ENCODE measurements at places on chromosomes 2 and 18.
A peak's percentile ranks its signal among the peaks of the same experiment; 100 is the strongest.

DNA sequence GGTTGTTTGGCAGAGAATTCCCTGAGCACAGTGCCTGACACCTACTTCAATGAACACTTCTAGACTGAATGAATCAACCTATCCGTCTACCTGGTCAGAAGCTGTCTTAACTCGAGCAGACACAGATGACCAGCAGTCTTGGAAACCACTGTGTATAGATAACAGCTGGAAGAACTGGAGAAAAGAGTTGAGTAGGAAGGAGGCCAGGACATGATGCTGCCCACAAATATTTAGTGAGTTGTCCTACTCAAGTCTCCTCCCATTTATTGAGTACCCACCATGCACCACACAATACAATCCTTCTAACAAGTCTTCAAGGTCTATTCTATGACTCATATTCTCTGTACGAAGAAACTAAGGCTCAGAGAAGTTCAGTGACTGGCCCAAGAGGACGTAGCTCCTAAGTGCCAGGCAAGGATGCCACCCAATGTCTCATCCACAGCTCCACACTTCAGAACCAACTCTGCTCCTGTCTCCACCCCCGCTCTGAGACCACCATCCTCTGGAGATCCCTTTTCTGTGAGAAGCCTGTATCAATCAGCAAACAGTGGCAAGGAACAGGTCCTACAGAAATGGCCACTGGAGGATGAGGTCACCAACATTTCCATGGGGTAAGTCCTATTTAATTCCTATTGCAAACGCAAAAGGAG lies 62.2 kb downstream of the GALNT14 start:
- DNase-seq: no peak

DNA sequence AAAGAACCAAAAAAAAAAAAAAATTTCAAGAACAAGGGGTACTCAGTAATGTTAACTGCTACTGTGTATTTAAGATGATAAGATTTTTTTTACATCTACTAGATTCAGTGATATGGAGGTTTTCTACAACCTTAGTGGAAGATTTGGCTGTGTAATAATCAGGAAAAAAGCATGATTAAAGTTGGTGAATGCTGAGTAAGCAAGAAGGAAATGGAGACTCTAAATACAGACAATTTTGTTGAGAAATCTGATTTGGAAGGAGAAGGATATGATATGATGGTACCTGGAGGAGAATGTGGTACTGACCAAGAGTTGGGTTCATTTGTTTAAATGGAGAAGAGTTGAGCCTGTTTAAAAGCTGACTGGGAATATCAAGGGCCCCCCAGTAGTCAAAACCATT lies 125.1 kb downstream of the WDPCP start:
- DNase-seq: no peak

DNA sequence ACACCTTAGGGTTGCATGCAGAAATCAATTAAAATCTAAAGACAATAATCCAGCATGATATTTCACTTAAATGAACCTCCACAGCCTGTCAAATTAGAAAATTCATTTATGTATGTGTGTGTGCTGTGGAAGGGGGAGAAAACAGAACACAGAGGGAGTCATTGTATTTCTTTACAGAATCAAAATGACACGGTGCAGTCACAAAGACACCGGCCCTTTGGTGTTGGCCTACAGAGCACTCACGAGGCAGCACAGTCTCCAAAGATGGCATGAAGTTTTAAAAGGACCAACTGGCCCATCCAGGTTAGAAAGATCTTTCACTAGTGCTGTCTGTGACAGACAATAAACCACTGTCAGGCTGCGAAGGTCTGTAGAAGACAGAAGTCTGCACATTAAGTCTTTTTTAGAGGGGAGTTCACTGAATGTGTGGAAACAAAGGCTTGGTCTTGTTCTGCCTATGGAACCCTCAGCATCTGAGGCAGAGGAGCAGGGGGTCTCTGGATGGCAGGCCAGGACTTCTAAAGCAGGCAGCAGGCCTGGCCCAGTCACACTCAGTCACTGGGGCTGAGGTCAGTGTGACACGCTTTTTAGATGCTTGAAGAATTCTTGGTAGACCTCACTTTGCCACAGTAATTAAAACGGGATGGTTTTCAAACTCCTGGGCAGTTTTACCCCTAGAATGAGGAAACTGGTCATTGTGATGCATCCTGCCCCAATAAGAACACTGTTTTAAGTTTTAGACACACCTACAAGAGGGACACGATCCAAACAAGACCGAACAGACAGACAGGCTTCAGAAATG lies 184.9 kb downstream of the AFF3 start:
- DNase-seq: no peak

- DNase-seq: peak; percentile 0
Measured at GRCh38 chr2:146312899-146313298, 1531.9 kb upstream of the ACVR2A start.

DNA sequence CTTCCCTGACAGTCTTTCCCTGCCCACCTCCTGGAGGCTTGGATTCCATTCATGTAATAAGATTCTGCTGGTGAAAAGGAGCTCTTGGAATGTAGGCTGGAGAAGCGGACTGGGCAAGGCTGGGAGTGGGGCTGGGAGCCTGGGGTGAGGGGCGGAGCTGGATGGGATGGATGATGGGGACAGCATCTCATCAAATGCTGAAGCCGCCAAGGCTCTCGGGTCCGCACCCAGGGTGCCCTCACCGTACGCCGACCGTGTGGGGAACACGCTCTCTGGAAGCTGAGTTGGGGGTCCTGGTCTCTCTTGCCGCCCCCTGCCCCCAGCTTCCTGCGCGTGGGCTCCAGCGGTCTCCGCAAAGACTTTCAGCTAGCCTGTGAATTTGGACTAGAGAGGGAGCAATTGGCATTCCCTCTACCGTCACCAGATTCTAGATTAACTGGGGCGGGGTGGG lies 9.1 kb downstream of the RAX start:
- no peak for DNase-seq

- no peak for DNase-seq
Measured at GRCh38 chr2:95270541-95271081, 3.6 kb upstream of the PROM2 start.

DNA sequence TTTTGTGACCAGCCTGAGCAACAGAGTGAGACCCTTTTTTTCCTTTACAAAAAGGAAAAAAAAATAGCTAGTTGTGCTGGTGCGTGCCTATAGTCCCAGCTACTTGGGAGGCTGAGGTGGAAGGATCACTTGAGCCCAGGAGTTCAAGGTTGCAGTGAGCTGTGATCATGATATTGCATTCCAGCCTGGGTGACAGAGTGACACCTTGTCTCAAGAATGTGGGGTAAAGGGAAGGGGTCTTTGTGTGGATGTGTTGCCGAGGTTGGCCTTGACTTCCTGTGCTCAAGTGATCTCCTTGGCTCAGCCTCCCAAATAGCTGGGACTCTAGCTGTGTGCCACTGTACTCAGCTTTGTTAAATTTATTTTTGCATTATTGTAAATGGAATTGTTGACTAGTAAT lies 120.6 kb downstream of the ZNF407 start:
- DNase-seq: no peak

- no peak for DNase-seq
Measured at GRCh38 chr2:3871002-3871401, 167.6 kb downstream of the DCDC2C start.

GRCh38 chr2:71907503-71907902 lies 240.2 kb downstream of the CYP26B1 start:
- DNase-seq: no peak

DNA sequence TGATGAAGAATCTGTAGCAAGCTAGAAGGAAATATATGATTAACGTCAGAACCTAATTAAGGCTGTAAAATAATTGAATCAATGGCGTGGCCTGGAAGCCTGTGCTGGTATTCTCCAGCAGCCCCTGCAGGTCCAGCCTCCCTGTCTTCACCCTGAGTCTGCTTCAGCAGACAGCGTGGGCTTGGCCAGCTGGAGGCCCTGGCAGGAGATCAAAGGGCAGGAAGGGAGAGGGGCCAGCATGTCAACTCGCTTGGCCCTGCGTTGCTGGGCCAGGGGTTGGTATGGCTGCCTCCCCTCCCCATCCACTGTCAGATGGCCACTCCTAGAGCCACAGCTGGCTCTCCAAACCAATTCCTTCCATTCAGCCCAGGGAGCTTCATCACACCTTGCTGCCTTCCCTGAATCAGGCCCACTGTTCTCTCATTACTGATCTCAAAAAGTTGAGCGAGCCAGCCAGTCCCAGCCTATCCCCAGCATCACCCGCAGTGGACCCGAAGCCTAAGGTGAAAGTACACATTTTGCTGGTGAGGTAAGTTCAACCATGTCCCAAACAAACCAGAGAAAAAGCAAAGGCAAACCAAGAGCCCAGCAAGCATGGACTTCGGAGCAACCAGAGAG lies 228.4 kb upstream of the AGAP1 start:
- DNase-seq: no peak

GRCh38 chr2:111918383-111918806 lies 20.0 kb downstream of the MERTK start:
- no peak for DNase-seq

DNA sequence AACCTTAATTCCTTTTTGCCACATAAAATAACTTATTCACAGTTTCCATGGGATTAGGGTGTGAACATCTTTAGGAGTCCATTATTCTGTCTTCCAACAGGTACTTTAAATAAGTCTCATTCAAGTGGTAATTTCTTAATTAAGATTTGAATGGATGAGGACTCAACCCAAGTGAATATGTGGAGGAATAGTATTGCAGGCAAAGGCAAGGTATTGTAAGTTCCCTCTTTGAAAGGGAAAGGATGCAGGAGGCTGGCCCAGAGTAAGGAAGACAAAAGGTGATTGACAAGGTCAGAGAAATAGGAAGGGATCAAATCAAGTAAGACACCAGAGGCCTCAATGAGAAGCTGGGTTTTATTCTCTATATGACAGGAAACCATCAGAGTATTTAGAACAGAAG lies 238.2 kb upstream of the RBMS1 start:
- DNase-seq: no peak

GRCh38 chr2:110802208-110802932 lies 70.0 kb downstream of the ACOXL start:
- DNase-seq: no peak

DNA sequence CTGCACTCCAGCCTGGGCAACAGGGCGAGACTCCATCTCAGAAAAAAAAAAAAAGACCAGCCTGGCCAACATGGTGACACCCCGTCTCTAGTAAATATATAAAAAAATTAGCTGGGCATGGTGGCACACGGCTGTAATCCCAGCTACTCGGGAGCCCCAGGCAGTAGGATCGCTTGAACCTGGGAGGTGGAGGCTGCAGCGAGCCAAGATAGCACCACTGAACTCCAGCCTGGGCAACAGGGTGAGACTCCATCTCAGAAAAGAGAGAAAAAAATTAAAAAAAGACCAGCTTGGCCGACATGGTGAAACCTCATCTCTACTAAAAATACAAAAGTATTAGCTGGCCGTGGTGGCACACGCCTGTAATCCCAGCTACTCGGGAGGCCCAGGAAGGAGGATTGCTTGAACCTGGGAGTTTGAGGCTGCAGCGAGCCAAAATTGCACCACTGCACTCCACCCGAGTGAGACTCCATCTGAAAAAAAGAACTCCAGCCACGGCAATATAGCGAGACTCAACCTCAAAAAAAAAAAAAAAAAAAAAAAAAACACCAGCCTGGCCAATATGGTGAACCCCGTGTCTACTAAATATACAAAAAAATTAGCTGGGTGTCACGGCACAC lies 346.1 kb upstream of the PLGLB2 start:
- DNase-seq: no peak

DNA sequence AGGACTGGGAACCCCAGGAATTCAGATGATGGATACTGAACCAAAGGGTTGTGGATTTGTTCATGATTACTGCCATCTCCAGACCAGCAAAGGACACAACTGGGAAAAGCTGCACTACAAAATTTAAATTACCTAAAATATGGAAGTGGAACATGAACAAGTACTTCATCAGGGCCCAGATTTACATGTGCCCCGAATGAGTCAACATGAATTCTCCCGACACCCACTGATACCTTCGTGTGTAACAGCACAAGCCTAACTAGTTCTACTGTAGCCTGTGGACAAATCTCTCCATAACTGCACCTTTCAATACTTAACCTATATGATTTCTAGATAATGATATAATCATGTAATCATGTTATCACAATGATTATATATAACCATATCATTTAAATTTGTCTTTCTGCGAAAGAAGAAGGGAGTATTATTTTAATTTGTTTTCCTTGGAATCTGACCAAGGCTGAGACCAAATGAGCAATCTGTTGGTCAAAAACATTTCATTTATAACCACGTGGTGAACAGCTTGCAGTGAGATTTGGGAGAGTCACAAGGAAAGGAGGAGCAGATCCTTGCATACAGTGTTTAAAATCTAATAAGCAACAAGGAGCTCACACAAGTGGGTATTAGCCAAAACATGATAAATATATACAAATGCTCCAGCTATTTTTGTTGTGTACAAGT lies 70.5 kb downstream of the CACNB4 start:
- DNase-seq: no peak

- no peak for DNase-seq
Measured at GRCh38 chr2:62536873-62537547, 31.0 kb upstream of the TMEM17 start.

DNA sequence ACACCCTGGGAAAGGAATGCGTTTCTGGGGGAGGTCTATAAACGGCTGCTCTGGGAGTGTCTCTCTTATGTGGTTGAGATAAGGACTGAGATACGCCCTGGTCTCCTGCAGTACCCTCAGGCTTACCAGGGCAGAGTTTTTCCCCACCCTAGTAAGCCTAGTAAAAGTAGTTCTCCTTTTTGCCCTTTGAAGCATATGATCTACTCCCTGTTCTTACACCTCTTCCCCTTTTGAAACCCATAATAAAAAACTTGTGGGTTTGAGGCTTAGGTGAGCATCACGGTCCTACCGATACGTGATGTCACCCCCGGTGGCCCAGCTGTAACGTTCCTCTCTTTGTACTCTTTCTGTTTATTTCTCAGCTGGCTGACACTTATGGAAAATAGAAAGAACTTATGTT lies 97.4 kb downstream of the FSIP2 start:
- no peak for DNase-seq

- DNase-seq: no peak
Measured at GRCh38 chr2:157825885-157826284, 50.2 kb downstream of the ACVR1 start.

GRCh38 chr2:14635391-14635871 lies 2.9 kb downstream of the LRATD1 start:
- peak; percentile 71 for DNase-seq

DNA sequence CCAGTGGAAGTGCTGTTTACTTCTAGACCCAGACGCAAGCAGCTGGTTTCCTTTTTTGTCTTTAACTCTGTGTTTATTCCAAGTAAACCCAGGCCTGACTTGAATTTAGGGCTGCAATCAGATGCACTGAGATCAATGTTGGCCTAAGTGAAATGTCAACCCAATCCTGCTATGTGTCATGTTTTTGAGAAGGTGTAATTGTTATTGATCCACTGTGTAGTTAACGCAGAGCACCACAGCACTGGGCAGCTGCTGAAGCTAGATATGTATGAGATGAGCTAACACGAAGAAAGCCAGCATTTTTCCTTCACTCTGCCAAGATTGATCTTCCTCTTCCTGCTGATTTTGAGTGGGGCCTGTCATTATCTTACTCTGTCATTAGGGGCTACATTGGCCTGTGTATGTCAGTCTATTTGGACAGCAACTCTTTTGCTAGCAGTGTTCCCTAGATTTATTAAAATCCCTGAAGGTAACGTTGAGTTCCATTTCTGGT lies 18.9 kb upstream of the DLX1 start:
- DNase-seq: no peak

GRCh38 chr2:42877511-42877910 lies 85.1 kb upstream of the HAAO start:
- DNase-seq: no peak

GRCh38 chr2:234564699-234565098 lies 67.8 kb upstream of the ARL4C start:
- DNase-seq: peak; percentile 22

GRCh38 chr2:238486123-238486848 lies 59.6 kb downstream of the ASB1 start:
- no peak for DNase-seq
